ENCODE measurements at places on chromosomes 6 and 20.

- no peak for DNase-seq
Measured at GRCh38 chr6:143555071-143555492, 43.6 kb upstream of the FUCA2 start.

DNA sequence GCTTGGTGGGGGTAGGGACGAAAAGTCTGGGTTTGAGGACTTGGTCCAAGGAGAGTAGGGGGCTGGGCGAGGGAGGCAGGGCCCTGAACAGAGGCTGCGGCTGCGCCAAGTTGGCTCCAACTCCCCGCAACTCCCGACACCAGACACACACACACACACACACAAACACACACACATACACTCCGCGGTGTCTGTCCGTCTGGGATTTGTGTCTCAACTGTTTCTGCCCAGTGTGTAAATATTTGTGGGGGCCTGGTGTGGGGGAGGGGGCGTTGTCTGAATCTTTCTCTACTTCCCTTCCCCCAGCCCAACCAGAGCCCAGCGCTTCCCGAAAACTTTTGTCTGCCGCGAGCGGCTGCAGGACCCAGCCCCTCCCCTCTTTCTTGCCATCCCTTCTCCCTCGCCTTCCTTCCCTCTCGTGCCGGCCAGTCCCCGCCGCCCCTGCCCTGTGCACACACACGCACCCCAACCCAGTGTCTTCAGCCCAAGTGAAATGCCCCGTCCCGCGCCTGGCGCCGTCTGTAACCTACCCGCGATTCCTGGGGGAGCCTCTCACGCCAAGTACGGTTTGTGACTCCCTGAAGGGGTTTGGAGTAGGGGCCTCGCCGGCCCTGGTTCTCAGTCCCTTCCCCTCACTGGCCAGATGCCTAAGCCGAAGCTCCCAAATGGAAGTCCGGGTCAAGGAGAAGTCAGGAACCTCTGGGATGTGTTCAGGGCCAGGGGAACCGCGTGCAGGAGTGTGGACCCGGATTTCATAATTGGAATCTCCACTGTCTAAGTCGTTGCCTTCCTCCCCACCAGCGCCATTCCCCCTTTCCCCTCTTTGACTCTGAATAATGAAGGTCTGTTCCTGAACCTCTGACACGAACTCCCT lies 904 bp downstream of the MDFI start:
- DNase-seq: no peak

DNA sequence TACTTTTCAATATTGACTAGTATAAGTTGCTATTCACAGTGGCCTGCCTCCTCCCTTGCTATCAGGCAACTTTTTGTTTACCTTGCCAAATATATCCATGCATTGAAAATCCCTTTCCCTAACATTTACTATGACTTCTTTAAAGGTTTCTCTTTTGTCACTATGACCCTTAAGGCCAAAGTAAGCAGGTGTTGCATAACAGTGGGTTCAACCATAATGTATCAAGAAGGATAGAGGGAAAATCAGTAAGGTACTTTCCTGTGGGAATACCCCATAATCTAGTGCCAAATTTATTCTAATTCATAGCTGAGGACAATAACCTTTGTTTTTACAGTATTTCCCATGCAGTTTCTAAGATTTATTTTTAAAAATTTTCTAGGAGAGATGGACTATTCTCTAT lies 527.6 kb downstream of the CDKAL1 start:
- DNase-seq: no peak

GRCh38 chr6:54053881-54054391 lies 57.3 kb upstream of the MLIP start:
- peak; percentile 81 for DNase-seq

- no peak for DNase-seq
Measured at GRCh38 chr20:37989601-37990295, 43.5 kb downstream of the TTI1 start.

DNA sequence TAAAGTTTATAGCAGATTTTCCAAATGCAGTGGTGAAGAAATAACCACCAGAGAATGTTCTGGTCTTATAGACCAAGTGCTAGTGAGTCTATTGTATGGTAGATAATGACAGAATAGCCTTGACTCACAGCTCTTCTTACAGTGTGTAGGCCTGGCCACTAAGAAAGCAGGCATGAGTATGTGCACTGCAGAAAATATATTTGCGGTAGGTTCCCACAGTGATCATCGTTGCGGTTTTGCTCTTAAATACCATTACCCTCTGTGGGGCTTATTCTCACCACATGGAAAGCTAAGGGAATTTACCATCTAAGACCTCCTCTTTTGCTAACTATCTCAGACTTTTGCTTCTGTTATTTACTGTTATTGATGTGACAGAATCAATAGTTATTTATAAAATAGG lies 212.3 kb upstream of the SYNDIG1 start:
- peak; percentile 2 for DNase-seq

DNA sequence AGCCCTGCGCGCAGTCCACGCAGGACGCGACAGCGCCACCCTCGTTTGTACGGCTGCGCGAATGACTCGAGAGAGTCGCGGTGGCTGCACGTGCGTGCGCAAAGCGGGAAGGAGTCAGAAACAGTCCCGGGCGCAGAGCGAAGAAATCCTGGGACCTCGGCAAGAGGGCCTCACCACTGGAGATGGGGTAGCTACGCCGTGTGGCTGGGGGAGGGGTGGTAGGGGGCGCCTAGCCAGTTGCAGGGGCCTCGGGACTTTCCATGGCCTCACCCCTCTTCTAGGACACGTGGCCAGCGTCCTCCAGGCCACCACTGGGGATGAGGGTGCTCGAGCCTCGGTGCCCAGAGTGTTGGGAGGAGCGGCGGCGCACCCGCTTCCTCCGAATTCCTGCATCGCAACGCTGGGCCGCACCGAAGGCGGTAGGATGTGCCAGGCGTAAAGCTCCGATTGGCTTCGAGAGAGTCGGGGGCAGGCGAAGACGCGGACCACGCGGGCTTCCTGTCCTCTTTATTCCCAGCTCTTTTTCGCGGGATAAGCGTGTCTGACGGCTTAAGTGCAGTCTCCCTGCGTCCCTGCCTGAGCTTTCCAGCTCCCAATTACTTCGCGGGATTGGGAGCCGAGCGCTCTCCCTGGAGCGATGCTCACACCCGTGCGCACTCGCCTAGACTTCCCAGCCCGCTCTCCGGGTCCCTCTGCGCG lies 38.7 kb downstream of the NCR2 start:
- DNase-seq: no peak

- no peak for DNase-seq
Measured at GRCh38 chr6:36114798-36115408, 15.4 kb upstream of the MAPK13 start.

DNA sequence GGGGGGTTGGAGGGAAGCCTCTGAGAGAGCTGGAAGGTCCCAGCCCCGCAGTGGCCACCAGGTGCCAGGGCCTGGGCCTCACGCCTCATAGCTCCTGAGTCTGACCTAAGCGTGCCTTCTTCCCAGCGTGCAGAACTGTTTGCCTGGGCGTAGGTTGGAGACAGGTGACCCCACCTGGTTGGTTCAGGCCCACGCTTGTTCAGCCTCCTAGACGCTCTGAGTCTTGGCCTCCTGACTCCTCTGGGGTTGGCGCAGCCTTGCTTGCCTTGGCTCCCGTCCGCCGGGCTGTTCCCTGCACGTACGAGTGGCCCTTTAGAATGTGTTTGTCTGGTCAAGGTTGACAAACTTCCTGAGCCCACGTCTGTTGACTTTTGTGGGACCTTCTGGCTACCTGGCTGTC lies 70.8 kb downstream of the EYA2 start:
- DNase-seq: no peak

- no peak for DNase-seq
Measured at GRCh38 chr6:80029470-80029869, 25.0 kb downstream of the TTK start.

DNA sequence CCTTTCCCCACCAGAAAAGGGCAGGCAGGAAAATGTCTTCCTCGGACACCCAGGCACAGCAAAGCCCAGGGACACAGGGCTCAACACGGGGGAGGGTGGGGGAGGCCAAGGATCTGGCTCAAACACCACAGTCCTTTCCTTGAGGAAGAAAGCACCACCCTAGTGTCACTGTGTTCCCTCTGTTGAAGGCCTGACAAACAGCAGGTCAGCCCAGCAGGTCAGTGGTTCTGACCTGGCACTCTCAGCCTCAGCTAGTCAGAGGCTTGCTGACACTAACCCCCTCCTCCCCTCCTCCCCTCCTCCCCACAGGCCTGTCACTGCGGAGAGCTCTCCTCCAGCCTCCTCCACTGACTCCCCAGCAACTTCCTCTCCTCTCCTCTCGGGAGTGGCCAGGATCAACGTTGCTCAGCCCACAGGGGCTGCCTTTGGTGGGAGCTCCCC lies 239.6 kb downstream of the LRFN2 start:
- DNase-seq: no peak

DNA sequence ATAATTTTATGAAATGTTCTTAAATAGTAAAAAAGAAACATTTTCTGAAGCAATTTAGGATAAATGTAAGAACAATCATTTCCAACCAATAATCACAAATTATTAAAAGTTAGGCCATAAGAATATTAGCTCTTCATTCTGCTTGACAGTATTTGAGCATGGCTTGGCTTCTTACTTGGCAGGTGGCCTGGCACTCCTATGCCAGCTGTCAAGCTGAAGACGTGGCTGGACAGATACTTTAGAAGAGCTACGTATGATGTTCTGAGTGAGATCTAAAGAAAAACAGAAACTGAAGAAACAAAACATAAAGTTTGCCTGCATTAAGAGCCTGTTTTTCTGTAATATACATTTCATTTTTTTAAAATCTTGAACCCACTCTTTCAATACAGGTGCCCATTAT lies 438.9 kb downstream of the GRIK2 start:
- no peak for DNase-seq

GRCh38 chr6:121533321-121533841 lies 97.9 kb downstream of the GJA1 start:
- no peak for DNase-seq

- DNase-seq: no peak
Measured at GRCh38 chr20:2545594-2545993, 9.2 kb downstream of the TMC2 start.

- no peak for DNase-seq
Measured at GRCh38 chr6:47057830-47058540, 15.9 kb upstream of the ADGRF1 start.

- DNase-seq: no peak
Measured at GRCh38 chr6:140980265-140980887, 1152.3 kb upstream of the GJE1 start.

- no peak for DNase-seq
Measured at GRCh38 chr6:73240730-73241129, 15.4 kb upstream of the KHDC1L start.

- peak; percentile 17 for DNase-seq
Measured at GRCh38 chr6:121382467-121383121, 48.3 kb upstream of the TBC1D32 start.

GRCh38 chr6:113082745-113083144 lies 735.6 kb downstream of the RFPL4B start:
- peak; percentile 62 for DNase-seq

GRCh38 chr20:17029698-17030097 lies 197.1 kb upstream of the PCSK2 start:
- DNase-seq: no peak

- DNase-seq: no peak
Measured at GRCh38 chr6:90917376-90917775, 330.5 kb upstream of the MAP3K7 start.

DNA sequence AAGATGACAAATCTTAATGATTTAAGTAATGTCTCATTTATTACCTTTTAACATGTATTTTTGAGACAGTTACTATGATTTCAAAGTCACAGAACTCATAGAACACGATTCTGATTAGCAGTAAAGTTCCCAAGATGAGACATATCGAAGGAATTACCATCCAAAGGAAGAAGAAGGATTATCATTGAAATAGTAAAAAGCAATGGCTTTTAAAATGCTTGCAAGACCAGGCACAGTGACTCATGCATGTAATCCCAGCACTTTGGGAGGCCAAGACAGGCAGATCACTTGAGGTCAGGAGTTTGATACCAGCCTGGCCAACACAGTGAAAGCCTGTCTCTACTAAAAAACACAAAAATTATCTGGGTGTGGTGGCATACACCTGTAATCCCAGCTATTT lies 219.2 kb downstream of the KHDC1L start:
- DNase-seq: no peak

- no peak for DNase-seq
Measured at GRCh38 chr6:35359346-35359743, 17.0 kb downstream of the PPARD start.

- DNase-seq: no peak
Measured at GRCh38 chr6:41785689-41786450, 1.6 kb upstream of the TOMM6 start.

- DNase-seq: no peak
Measured at GRCh38 chr6:19669206-19669605, 168.0 kb upstream of the ID4 start.

GRCh38 chr20:25399037-25399430 lies 8.4 kb upstream of the ABHD12 start:
- peak; percentile 61 for DNase-seq

GRCh38 chr6:150203378-150203777 lies 60.5 kb downstream of the PPP1R14C start:
- no peak for DNase-seq

- DNase-seq: no peak
Measured at GRCh38 chr6:81892891-81893290, 140.4 kb upstream of the TENT5A start.

DNA sequence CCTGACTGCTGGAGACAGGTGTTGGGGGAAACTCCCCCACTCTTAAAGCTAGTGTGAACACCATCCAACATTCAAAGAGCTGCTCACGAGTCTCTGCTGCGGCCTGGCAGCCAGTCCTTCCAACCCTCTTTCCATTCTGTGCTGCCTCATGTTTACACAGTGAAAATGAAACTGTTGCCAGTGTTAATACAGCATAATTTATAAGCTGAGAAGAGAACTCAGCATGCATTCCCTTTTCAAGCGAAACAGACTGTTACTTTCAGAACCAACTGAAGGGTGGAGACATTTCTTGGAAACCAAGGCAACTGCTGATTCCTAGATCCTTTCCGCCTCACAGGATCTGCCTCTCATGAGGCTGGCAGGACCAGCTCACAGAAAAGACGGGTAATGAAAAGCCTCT lies 533.8 kb upstream of the ID4 start:
- DNase-seq: no peak

GRCh38 chr6:30903236-30903635 lies 4.8 kb upstream of the GTF2H4 start:
- DNase-seq: no peak

- no peak for DNase-seq
Measured at GRCh38 chr6:158452191-158452590, 107.7 kb upstream of the TMEM181 start.

GRCh38 chr6:139595183-139595582 lies 220.7 kb upstream of the CITED2 start:
- no peak for DNase-seq

DNA sequence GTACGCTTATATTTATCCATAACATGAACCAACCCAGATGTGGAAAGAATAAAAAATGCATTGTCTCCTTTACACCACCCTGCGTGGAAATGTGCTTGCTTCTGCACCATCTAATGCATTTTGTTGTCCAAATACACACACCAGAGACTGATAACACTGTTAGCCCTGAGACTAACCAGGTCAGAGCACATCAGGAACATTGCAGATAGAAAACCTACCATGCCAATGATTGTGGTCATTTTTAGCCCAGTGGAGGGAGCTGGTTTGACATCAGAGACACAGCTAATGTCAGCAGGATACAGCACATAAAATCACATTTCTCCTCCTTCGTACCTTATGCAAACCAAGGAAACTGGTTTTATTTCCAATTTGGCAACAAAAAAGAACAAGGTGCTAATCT lies 528.7 kb downstream of the DOK5 start:
- DNase-seq: no peak

Measured in fibroblast of skin of left quadriceps (primary cell).